ENCODE measurements at places on chromosomes 12 and 14. TPM values are rescaled to one million over a fixed set of nuclear protein-coding genes. Genes with fewer than 3 reads are reported as not detected.

- no peak for DNase-seq
These were observed 5.3 kb downstream of the KRT81 start for GRCh38 chr12:52285851-52286530.

DNA sequence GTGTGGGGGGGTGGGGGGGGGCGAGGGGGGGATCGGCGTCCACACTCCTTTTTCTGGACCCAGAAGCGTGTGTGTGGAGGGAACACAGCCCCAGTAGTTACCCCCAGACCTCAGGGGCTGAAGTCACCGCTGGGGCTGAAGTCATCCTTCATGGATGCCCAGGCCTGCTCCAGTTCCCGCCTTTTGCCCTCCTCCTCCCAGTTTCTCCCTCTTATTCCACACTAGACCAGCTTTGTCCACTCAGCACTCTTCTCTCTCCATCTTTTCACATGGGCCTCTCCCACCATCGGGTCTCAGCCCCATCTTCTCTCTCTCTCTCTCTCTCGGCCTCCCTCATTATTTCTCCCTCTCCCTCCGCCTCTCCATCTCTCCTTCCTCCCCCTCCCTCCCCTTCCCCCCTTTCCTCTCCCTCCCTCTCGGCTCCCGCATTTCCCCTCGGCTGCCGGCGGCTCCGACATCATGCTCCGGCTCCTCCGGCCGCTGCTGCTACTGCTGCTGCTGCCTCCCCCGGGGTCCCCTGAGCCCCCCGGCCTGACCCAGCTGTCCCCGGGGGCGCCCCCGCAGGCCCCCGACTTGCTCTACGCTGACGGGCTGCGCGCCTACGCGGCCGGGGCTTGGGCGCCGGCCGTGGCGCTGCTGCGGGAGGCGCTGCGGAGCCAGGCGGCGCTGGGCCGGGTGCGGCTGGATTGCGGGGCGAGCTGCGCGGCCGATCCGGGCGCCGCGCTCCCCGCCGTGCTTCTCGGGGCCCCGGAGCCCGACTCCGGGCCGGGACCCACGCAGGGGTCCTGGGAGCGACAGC is at the start of gene P3H3:
Gene P3H3, plus strand, starts transcription at position 426 of the 799 bp plus-strand sequence. Its CDS starts 34 bp downstream, at position 460.
- peak; percentile 23 for DNase-seq

DNA sequence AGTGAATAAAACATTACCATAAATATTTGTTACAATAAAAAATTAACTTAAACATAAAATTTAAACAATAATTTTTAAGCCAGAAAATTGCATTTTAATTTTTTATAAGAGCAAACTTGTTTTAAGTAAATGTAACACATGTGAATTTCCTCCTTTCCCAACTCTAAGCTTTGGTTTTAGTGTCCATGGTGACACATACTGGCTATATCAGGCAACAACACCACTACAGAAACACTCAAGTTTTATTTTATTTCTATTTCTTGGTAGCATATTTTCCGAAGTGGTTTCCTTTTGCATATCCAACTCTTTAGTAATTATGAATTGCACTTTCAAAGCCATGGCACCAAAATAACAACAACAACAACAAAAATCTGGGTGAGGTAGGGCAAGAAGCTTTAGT is 2.2 kb downstream of the NELL2 start:
- no peak for DNase-seq

DNA sequence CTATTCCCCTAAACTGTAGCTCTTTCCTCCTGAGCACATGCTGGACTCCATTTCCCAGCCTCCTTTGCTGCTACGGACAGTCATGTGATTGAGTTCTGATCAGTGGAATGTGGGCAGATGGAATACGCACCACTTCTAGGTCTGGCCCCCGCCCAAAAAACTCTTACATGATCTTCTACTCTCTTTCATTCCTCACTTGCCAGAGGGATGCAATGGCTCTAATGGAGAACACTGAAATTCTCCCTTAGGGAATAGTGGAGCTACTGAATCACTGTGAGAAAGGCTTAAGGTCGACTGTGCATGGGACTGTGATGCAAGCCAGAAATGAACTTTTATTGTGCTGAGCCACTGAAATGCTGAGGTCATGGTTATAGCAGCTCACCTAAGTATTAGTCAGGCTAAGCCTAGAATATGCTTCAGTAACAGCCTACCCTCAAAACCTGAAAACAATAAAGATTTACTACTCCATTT is 13.0 kb upstream of the TMED2 start:
- DNase-seq, result peak; percentile 18

DNA sequence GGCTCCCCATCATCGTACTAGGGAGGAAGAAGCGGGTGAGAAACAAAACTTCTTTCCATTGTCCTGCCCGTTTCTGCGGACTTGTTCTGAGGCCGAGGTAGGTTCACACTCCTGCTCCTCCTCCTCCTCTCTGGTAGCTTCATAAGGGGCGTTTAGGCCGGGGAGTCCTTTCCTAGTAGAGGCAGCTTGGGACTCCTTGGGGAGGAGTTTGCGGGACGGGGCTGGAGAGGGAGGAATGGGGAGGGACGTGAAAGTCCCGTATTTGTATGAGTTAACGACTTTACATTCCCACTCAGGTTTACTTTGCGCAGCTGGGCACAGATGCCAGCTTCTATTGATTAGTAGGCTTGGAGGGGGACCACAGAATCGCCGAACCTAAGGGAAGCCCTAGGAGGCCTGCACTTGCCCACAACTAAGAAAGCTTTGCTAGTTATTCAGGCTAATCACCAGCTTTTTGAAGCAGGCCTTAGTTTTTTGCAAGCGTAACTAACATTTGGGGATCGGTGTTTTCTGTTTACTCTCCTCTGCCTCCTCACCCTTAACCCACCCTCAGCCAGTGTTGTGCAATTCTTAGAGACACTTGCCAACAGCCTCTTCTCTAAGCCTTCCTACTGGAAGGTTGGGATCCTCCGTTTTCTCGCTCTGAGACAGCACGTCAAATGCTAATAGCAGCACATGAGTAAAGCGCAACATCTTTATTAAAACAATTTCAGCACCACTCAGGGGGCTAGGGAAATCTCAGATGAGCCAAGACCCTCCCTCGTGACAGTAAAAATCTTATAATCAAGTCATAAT is 499 bp downstream of the RNASE4 start:
- peak; percentile 45 for DNase-seq

Gene RAPGEF3
- 7.6 TPM for total RNA-seq

Gene PLEKHG7
- not detected for total RNA-seq

Gene PMCH
- not detected for total RNA-seq

Gene KCNJ8
- 2.7 TPM for total RNA-seq

Gene NKX2-8
- 0.46 TPM for total RNA-seq

Gene SLC6A13
- total RNA-seq, result 0.17 TPM
